Activated naive CD4-positive, alpha-beta T cell treated with anti-CD3 and anti-CD28 coated beads, Interleukin-2, amount 10 ng/mL, durations not matched to agents 5 hours and 36 hours (primary cell): ENCODE measurements at places on chromosomes 2 and 18. TPM values are rescaled to one million over a fixed set of nuclear protein-coding genes. Genes with fewer than 3 reads are reported as not detected.

Gene ANKRD39
- 30.8 TPM for total RNA-seq

Gene SNRNP200
- 144 TPM for total RNA-seq

Gene IL36B
- not detected for total RNA-seq

Gene AOX1
- 0.10 TPM for total RNA-seq

Gene PRR30
- not detected for total RNA-seq
